BJ (cell line): ENCODE measurements at places on chromosomes 5 and 9.

DNA sequence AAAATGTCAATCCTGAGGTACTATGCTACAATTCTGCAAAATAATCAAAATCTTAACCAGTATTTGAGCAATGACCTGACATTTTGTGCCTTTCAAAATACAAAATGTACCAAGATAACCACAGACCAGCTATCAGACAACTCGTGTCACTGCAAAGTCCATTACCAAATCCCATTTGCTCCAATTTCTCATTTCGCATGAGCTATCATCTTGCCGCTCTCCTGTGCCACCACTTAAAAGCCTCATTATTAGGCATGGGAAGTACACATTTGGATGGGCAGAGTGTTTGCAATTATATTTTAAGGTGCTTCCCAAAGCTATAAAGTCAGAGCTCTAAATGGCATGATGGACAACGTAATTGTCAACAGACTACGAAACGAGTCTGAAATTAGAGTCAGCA lies 205.2 kb downstream of the AGTPBP1 start:
- DNase-seq: no peak

- peak; percentile 31 for DNase-seq
These were observed 69.3 kb downstream of the SNX30 start for GRCh38 chr9:112819635-112820496.

DNA sequence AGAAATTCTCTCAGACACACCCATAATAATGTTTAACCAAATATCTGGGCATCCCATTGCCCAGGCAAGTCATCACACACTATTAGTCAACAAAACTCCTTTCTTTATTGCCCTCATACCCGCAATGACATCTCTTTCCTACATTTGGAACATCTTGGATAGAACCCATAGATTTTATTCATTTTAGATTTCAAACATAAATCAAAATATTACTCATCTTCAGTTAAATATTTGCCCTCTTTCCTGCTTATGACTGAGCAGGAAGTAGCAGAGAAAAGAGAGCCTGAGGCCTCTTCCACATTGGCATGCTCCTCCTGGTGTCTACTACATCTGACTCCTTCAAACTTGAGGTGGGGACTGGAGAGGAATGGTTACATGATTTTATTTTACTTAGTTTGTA lies 592.0 kb downstream of the CHSY3 start:
- DNase-seq: no peak

DNA sequence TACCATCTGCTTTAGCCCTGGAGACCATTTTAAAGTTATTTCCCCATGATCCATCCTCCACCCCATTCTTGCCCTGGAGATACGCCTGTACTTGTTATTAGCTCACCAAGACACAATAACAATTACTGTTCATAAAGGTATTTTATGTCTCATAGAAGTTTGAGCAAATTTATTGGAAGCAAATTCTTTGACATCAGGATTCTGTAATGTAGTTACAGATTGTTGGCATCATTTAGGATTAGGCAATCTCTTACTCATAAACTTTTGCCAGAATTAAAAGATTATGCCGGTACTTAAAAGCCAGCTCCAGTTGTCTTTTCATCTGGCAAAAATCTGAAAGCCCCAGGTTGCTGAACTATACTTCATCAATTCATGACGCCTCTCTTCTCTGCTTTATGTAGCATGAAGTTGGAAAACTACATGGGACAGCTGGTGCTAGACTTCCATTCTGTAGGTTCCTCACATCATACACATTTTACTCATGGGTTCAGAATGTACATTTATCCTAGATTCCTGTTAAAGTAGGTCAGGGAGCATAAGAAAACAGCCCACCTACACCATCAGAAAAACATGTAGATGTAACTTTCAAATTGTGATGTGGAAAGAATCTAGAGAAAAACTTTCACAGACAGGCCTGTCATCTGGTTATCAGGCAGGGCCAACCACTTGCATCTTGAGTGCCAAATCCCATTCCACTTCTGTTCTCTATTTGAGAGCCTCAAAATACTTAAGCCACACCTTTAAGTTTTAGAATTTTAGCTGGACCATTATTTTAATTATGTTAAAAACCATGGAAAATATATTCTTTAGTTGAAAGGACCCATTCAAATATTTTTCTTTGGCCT lies 14.0 kb downstream of the ATP10B start:
- DNase-seq: no peak

GRCh38 chr5:94445726-94446125 lies 172.7 kb downstream of the KIAA0825 start:
- no peak for DNase-seq

GRCh38 chr9:86708918-86709835 lies 238.1 kb downstream of the GAS1 start:
- no peak for DNase-seq

- DNase-seq: no peak
These were observed 44.2 kb upstream of the GNPDA1 start for GRCh38 chr5:142056816-142057696.

DNA sequence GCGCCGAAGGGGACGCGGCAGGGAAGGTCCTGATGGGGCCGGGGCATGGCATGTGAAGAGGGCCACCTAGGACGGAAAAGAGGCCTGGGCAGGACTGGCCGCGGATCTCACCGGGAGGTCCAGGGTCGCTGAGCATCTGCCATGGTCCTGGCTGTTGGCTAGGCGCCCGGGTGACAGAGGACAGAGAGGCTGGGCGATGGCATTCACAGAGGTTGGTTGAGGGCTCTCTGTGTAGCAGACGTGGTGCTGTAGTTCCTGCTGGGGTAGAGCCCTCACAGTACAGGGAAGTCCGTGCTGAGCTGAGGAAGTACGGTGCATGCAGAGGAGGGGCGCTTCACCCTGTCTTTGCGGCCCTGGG lies 427 bp downstream of the PCYOX1L start:
- DNase-seq: no peak

DNA sequence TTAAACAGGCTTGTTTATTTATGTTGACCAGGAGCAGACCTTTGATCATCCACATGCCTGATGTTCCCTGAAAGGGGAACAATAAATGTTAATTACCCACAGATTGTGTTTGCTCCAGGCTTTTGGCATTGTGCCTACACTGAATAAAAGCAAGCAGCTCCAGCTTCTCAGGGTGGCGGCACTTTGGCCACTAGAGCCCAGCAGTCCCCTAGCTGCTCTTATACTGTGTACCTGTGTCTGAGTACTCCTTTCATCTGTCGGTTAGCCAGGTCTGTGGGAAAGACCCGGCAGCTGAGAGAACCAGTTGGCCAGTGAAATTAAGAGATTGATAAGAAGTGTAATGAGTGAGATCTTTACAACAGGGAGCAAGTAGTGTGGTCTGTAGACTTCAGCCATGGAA lies 254.8 kb upstream of the FTMT start:
- DNase-seq: no peak

DNA sequence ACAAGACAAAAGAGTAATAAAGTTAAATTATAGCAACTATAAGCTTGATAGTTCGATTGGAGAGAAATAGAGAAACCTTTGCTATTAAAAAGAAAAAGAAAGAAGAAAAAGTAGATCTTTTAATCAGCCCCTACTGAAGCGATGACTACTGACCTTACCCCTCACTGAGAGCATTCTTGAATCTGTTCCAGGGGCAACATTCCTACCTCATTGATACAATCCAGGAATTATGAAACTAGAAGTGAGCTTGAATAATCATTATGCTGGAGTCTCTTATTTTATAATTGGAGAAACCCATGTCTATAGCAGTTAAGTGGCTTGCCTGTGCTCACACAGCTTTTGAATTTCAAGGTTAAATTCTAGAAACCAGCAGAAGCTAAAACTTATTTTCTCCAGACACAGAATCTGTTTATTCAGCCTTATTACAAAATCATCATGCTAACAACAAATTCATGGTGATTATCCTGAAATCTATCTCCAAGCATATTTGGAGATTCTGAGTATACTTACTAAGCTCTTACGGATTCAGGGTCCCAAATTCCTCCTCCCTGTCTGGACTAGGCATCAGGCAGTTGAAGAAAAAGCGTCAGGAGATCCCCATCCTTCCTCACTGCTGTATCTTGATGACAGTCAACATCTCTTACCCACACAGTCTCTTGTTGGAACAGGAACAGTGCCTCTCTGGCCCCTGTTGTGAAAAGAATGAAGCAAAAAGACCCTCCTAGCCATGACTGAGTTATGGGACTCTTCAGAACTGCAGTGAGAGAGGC lies 547.6 kb upstream of the WWC1 start:
- DNase-seq: no peak

DNA sequence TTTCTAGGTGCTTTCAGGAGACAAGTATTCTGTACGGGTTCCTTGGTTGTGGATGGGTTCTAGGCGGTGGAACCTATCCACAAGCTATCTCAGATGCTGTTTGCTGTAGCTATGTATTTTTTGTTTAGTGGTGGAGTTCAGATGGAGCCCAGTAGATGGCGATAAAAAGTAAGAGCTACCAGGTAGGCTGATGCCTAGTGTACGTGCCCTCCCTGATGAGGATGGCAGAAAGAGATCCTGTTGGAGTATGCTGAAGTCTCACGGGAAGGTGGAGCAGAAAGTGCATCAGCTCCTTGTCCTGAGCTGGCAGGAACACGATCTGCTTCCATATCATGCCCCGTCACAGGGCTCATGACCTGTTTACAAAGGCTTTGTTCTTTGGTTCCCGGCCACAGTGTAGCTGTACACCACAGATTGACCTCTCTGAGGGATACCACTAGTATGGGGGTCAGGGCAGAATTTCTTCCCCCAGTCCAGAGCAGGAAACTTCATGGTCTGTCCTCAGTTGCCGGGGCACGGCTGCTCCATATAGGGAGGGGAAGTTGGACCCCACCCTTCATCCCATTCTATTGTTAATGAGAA lies 12.6 kb upstream of the UGT3A2 start:
- DNase-seq: no peak

DNA sequence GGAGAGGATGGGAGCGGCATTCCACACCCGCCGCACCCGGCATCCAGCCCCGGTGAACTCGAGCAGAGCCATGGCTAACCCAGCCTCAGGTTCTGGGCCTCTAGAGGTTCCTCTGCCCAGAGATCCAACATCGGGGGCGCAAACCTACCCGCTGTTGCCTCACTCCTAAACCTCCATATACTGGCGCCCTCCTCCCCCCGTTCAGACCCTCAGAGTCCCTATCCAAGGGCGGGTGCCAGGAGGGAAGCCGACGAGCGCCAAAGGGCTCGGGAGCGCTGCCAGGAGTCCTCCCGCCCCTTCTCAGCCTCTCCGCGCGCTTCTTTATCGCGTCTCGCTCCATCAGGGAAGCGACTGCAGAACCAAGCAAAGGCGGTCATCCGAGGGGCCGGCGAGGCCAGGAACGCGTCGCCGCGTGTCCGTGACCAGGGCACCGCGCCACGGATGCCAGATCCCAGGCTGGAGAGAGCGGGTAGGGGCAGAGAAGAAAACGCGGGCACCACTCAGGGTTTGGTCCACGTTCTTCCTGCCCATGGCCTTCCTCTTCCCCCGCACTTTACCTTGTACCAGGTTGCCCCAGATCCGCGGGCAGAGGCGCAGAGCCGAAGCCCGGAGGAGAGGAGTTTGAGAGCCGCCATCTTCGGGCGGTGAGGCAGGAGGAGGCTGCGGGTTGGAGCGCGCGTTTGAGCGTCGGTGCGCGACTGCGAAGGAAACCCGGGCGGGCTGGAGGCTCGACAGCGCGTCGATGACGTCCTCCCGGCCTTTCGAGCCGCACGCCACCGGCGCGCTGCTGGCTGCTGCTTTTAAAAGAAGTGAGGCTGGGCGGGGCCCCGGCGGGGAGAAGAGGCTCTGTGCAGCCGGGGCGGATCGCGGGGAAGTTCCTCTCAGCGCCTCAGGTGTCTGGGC lies at the start of gene OXCT1:
Gene OXCT1 (minus strand): TSS at position 702 of the 903 bp plus-strand sequence. CDS start 67 bp downstream, at position 635.
- DNase-seq: no peak
